ENCODE measurements at places on chromosomes 12 and 14.
A peak's percentile ranks its signal among the peaks of the same experiment; 100 is the strongest.

DNA sequence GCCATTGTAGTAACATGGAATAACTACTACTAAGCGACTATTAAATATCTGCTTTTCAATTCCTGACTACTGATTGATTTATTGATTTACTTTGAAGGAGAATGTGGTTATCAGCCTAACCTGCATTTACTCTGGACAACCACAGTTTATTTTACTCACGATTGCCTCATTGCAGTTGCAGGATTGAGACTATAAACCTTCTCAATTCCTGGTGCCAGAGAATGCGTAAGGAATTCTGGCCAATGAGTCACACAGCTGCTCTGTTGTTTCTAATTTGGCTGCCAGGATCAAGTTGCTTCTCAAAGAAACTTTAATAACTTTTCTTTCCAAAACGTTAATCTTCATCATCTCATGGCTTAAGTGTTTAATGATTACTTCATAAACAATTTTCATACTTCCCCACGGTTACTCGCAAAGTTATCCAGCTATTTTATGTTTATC, 13.1 kb upstream of the TMTC1 start:
- H3K27me3 ChIP-seq: no peaks in the 10 kb centered on the region
- no peak for DNase-seq
- peaks cover 1% of the 10 kb centered on the region for H3K36me3 ChIP-seq
- H3K4me3 ChIP-seq: no peak overlapping the region
- H3K27ac ChIP-seq: no peak overlapping the region

GRCh38 chr12:47739979-47740378, 14.7 kb upstream of the ENDOU start:
- no peak for DNase-seq
- H3K27me3 ChIP-seq: peaks cover 17% of the 10 kb centered on the region
- no peaks in the 10 kb centered on the region for H3K36me3 ChIP-seq

DNA sequence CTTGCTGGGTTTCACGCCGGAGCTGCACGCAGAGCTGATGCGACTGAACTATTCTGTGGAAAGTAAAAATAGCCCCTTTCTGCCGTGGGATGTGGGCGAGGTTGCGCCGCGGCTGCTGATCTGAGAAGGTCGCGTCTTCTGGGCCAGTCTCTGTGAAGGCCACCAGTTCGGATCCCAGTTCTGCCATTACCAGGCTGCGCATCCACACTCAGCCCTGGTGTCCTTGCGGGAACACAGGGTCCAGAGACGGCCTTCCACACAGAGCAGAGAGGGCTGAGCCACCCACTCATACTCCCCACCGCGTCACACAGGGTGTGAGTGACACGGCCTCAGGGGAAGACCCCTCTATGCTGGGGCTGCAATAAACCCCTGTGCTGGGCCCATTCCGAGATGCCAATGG, 13.9 kb downstream of the GALNT9 start:
- no peaks in the 10 kb centered on the region for H3K4me1 ChIP-seq
- no peaks in the 10 kb centered on the region for H3K36me3 ChIP-seq
- H3K27ac ChIP-seq: no peak overlapping the region
- no peak overlapping the region for H3K4me3 ChIP-seq
- DNase-seq: no peak

DNA sequence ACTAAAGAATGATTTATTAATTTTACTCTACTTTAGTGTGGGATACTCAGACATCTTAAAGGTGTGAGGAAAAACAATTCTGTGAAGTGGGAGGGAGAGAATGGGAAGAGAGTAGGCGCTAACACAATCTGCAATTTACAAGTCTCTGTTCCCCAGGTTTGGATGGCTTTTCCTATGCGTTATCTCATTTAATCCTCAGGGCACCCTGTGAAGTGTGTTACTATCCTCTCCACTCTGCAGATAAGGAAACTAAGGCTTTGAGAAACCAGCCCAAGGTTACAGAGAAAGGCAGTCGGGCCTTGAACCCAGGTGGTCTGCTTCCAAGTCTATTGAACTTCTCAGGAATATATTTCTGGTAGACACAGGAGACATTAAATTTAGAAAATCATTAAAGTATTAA, 36.2 kb upstream of the TUBA1C start:
- H3K4me3 ChIP-seq: no peak overlapping the region
- H3K36me3 ChIP-seq: no peaks in the 10 kb centered on the region
- H3K27me3 ChIP-seq: peaks cover 24% of the 10 kb centered on the region
- DNase-seq: no peak
- no peak overlapping the region for H3K27ac ChIP-seq

DNA sequence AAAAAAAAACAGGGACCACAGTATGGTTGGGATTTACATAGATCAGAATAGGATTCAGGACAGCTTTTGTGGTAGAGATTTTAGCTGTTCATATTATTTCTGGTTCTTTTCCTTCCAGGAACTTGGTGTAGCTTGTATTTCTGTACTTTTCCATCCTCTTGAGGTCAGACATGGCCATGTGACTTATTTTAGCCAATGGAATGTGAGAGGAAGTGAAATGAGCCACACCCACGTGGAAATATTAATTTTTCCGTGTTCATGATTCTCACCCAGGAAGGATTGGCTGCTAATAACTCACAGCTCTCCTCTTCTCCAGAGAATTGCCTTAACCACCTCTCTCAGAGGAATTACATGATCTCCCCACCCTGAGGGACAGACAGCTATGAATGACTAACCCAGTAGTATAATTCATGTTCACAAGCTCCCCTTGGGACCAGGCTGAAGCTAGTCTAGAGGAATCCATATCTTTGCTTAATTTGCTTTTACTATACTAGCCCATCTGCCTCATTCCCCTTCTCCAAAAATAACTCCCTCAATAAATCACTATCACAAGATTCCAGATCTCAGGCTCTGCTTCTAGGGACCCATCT, 340.4 kb downstream of the NUAK1 start:
- H3K4me1 ChIP-seq: peaks cover 2% of the 10 kb centered on the region
- no peak for DNase-seq
- no peak overlapping the region for H3K4me3 ChIP-seq
- H3K27ac ChIP-seq: no peak overlapping the region

GRCh38 chr14:99263564-99264330, 8.2 kb downstream of the BCL11B start:
- H3K27ac ChIP-seq: no peak overlapping the region
- no peaks in the 10 kb centered on the region for H3K36me3 ChIP-seq
- H3K4me1 ChIP-seq: peaks cover 21% of the 10 kb centered on the region

DNA sequence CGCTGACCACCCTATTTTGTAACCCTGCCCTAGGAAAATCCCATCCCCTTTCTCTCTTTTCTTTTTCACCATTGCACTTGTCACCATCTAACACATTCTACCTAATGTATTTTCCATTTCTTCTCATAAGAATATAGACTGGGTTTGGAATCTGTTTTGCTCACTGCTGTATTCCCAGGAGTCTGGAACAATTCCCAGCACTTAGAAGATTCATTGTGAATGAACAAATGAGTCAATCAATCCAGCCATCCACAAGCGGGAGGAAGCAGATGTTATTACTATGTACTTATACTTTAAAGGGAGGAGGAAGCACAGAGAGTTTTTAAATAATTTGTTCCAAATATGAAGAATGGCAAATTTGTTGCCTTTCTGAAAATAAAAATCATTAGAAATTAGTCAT, 142.1 kb downstream of the KIF21A start:
- no peak overlapping the region for H3K27ac ChIP-seq
- DNase-seq: no peak
- peaks cover 4% of the 10 kb centered on the region for H3K4me1 ChIP-seq
- H3K36me3 ChIP-seq: peaks cover 24% of the 10 kb centered on the region
- no peaks in the 10 kb centered on the region for H3K27me3 ChIP-seq

DNA sequence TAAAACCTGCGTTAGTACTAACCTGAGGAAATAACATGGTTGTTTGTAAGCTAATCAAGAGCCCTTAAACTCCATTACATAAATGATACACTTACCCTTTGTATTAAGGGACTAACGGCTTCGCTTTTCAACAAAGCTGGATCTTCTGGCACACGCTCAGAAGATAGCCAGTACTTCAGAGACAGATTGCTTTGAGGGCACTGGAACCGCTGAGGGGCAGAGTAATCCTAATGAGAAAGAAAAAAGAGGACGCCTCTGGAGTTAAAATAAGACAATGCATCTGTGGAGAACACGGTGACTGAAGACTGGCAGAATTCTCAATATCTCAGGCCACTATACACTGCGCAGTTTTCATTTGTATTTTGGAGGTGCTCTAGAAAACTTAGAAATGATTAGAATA, 1.5 kb upstream of the KTN1 start:
- no peaks in the 10 kb centered on the region for H3K27me3 ChIP-seq
- H3K4me1 ChIP-seq: peaks cover 12% of the 10 kb centered on the region
- peak overlapping the region; percentile 97 for H3K27ac ChIP-seq
- peak overlapping the region; percentile 96 for H3K4me3 ChIP-seq
- DNase-seq: no peak

DNA sequence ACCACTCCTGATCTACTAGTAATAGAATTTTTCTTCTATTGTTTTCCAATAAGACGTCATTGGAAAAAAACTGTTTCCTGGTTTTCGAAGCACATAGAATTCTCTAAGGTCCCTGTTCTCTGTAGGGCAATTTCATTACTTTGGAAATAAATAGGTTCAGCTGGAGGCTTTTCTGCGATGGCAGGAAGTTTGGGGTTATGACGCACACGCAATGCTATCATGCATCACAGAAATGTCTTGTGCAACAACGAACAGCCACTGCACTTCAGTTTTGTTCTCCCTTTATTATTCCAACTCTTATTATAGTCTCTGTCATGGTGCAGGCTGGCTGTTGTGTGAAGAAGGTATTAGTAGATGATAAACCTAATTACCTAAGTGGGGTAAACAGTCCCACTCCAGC, 59.0 kb downstream of the KCNK10 start:
- H3K4me3 ChIP-seq: no peak overlapping the region
- DNase-seq: no peak
- peaks cover 6% of the 10 kb centered on the region for H3K27me3 ChIP-seq
- no peaks in the 10 kb centered on the region for H3K36me3 ChIP-seq

DNA sequence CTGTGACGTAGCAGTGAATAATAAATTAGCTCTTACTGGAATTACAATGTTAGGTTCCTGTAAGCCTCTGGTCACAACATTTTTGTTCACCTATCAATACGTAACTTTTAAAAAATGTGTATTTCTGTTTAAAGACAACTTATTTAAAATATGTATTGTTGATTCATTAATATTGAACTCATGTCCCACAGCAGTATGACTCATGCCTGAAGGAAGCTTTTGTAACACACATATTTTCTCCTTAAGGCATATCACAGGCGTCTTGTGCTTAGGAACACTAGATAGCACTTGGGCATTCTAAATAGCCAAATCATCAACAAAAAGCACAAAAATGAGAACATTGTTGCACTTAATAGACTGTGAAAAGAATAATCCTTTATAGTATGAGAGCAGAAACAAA, 92.5 kb downstream of the GPHN start:
- no peak overlapping the region for H3K4me3 ChIP-seq
- H3K27ac ChIP-seq: no peak overlapping the region
- no peaks in the 10 kb centered on the region for H3K27me3 ChIP-seq
- peaks cover 4% of the 10 kb centered on the region for H3K4me1 ChIP-seq
- no peaks in the 10 kb centered on the region for H3K36me3 ChIP-seq

GRCh38 chr12:96249196-96250118, 55.3 kb downstream of the ELK3 start:
- no peaks in the 10 kb centered on the region for H3K4me1 ChIP-seq
- H3K27ac ChIP-seq: peak overlapping the region; percentile 77
- DNase-seq: no peak
- no peaks in the 10 kb centered on the region for H3K27me3 ChIP-seq
- no peak overlapping the region for H3K4me3 ChIP-seq

DNA sequence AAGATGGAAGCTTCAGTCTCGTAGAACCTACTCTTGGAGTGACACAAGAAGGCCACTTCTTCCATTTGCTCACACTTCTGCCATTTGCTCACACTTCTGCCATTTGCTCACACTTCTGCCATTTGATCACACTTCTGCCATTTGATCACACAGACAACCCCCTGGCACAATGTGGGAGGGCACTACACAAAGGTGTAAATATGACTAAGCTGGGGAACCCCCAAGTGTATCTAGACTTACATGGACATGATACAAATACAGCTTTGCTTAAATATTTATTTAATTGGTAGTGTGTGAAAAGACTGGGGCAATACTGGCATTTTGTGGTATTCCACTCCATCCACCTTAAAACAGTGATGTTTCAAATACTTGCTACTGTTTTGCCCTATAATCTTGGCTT, 296.2 kb upstream of the PPFIA2 start:
- no peak overlapping the region for H3K27ac ChIP-seq
- no peaks in the 10 kb centered on the region for H3K4me1 ChIP-seq
- H3K27me3 ChIP-seq: no peaks in the 10 kb centered on the region
- no peak overlapping the region for H3K4me3 ChIP-seq

- H3K4me1 ChIP-seq: peaks cover 1% of the 10 kb centered on the region
- no peaks in the 10 kb centered on the region for H3K27me3 ChIP-seq
- DNase-seq: no peak
- H3K27ac ChIP-seq: no peak overlapping the region
Measured at GRCh38 chr12:85516667-85517325, 236.8 kb downstream of the ALX1 start.

DNA sequence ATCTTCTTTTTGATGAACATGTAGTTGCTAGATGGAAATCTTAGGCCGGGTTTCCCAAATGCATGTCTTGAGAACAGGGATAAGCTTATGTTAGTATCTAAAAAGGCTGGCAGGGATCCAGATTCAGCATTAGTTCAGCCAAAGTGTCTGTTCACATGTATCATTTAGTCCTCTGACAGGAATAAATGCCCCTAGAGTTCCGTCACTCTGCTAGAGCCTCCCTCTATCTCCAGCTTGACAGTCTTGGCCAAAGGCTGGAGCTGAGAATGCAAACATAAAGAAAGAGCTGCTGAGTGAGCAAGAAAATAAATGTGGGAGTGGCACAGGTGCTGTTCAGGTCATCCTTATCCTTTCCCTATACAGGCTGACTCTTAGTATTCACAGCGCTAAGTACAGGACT, 13.8 kb upstream of the NELL2 start:
- no peak overlapping the region for H3K27ac ChIP-seq
- no peaks in the 10 kb centered on the region for H3K27me3 ChIP-seq
- no peaks in the 10 kb centered on the region for H3K4me1 ChIP-seq
- DNase-seq: no peak
- no peak overlapping the region for H3K4me3 ChIP-seq
- H3K36me3 ChIP-seq: no peaks in the 10 kb centered on the region

GRCh38 chr12:101719566-101719965, 19.7 kb downstream of the SYCP3 start:
- H3K4me3 ChIP-seq: no peak overlapping the region
- no peak overlapping the region for H3K27ac ChIP-seq
- no peak for DNase-seq
- H3K36me3 ChIP-seq: peaks cover 3% of the 10 kb centered on the region
- H3K27me3 ChIP-seq: no peaks in the 10 kb centered on the region

- H3K36me3 ChIP-seq: no peaks in the 10 kb centered on the region
- no peak overlapping the region for H3K27ac ChIP-seq
- H3K4me3 ChIP-seq: no peak overlapping the region
- no peaks in the 10 kb centered on the region for H3K27me3 ChIP-seq
- H3K4me1 ChIP-seq: peaks cover 2% of the 10 kb centered on the region
Measured at GRCh38 chr12:56766535-56766934, 3.4 kb downstream of the HSD17B6 start.

GRCh38 chr14:31893221-31893757, 183.8 kb upstream of the ARHGAP5 start:
- peak overlapping the region; percentile 15 for H3K27ac ChIP-seq
- no peaks in the 10 kb centered on the region for H3K36me3 ChIP-seq
- H3K27me3 ChIP-seq: peaks cover 7% of the 10 kb centered on the region
- peak; percentile 23 for DNase-seq
- H3K4me3 ChIP-seq: peak overlapping the region; percentile 12

GRCh38 chr14:81315341-81315740, 84.8 kb downstream of the STON2 start:
- H3K27ac ChIP-seq: peak overlapping the region; percentile 97
- no peaks in the 10 kb centered on the region for H3K27me3 ChIP-seq
- H3K4me1 ChIP-seq: peaks cover 65% of the 10 kb centered on the region
- peaks cover 14% of the 10 kb centered on the region for H3K36me3 ChIP-seq
